Activated CD4-positive, alpha-beta T cell treated with anti-CD3 and anti-CD28 coated beads for 1 hour (primary cell): ENCODE measurements at places on chromosomes 3 and 15.

DNA sequence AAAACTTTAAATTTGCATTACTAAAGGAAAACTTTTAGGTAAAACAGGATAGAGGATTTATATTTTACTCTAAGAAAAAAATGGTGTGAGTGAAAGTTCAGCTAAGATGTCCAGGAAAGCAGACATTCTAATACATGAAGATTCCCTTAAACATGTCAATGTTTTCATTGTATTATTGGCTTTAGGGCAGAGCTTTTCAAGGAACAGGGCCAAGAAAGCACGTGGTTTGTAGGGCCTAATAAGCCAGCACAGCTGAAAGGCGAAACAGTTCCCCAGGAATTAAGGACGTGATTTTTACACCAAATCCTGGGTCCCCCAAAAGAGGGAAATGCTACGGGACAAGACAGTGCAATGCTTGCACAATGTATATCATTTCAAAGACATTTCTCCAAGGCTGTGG, 48.6 kb upstream of the MKRN3 start:
- DNase-seq, result no peak

GRCh38 chr3:56357266-56357665, 111.0 kb downstream of the ERC2 start:
- no peak for DNase-seq

DNA sequence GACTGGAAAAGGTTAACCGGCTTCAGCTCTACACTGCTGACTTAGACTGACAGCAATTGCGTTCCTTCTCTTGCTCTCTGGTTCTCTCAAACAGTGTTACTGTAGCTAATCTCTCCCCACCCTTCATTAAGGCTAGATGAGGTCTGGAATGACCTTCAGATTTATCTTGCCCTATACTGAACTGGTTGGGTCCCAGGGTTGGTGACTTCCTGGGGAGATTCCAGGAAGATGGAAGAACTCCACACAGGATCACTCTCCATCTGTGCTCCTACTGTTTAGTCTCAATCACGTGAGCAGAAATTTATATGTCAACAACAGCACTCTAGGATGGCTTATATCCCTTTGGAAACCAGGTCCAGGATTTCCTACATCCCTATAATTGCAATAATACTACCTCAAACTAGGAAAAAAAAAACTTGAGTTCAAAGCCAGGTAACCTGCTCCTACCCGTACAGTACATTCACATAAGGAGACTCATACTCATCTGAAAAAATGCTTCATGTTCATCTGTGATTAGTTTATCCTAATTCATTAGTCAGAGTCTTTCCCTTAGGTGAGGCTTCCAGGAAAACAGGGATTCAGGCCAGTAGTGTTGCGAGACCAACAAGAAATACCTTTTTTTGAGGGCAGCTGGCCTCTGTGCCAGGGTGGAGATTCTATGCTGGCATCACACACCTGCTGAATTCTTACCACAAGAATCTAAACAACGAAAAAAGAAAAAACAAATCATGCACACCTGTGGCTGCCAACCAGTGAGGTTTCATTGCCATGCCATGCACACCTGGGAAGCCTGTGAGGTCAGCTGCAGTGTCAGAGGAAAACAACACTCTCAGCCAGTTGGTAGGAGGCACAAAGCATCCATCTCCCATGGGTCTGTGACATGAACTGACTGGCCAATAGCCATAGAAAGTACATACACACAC, 297.3 kb downstream of the MECOM start:
- no peak for DNase-seq

DNA sequence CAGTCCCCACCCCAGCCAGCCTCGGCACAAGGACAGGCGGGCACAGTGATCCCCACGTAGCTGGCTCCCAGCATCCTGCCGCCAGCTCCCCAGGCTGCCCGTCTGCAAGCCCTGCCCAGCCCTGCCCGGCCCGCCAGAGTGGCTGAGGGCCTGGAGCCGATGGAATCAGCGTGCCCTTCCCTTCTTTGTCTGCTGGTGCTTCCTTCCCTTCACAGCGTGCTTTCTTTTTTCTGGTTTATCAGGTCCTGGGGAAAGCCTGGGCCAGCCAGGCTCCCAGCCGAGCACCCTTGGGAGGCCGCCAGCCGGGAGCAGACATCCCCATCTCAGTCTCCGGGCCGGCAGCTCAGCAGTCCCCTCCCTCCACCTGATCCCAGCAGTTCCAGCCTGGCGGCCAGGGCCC, 54.7 kb upstream of the SMAD6 start:
- DNase-seq, result no peak

DNA sequence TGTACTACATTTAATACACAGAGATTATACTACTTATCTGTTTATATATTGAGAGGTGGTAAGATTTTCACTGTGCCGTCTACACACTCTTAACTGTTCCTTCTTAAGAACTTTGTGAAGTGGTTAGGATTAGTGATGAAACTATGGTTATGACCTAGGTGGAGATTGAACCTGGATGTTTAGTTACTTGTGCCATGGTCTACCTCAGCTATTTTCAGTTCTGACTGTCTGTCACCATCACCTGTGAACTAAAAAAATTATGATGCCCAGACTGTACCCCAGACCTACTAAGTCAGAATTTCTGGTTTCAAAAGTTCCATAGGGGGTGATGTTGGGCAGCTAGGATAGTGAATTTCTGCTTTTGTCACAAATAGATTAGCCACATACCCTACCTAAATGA, 6.4 kb downstream of the RASA2 start:
- no peak for DNase-seq

DNA sequence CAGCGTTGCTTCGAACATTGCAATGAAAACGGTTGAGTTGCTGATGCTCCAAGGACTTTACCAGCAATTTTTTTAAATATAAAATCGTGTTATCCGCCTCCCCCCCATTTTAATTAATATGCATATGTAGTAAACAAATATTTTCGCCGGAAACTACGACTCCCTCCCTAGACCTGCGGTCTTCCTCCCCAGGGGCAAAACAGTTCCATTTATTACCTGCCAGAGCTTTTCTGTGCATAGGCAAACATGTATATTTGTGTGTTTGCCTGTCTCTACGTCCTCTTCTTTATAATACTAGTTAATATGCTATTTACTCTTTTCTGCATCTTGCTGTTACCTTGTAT, 593 bp upstream of the RSL24D1 start:
- DNase-seq, result no peak

DNA sequence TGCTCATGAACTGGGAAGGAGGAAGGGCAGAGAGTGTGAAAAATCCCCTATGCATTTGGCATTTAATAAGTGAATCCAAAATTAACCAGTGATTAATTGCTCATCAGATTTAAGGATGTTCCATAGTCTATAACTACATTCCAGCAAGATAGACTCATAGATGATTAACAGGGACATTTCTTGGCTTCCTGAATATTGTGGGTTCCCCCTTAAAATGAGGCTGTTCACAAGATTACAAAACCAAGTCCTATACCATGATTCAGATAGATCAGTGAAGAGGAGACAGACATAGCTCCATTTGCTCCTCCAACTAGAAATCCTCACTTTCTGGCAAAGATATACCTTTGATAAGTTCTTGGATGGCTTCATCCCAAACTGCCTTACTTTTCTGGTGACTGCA, 15.4 kb downstream of the RASGRP1 start:
- DNase-seq, result no peak

DNA sequence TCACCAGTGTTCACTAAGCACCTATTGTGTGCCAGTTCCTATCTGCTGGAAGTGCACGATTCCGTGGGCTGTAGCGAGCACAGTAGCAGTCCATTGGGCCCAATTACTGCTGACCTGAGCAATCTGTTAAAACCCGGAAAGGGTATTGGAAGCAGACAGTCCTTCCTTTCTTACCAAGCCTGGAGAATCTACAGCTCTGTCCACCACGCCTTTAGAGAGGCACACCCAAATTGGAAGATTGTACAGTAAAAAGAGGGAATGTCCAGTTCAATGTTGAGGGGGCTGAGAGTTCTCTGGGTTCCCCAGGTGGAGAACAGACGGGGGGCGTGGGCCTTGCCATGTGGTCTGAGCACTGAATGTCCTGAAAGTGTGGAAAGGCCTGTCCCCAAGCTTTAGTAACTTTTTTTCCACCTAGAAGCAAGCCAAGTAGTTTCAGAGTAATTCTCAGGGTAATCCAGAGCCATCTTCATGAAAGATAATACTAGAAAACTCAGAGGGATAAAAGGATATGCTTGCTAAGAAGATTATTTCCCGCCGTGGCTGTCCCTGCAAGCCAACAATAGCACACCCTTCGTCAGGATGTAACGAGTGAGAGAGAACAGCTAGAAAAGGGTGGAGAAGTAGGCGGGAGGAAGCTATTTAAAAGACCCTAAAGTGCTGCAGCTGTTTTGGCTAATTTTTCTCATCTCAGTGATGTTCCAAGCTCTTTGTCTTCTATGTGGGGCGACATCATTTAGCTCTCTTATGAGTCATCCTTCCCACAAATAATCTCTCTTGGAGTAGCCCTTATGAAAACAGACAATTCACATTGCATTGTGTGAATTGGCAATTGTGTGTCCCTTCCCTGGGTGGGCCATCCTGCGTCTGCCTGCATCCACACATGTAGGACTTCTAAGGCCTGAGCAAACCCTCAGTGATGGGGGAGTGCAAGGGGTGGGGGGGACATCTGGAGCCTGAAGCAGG, 181.0 kb downstream of the ATG7 start:
- no peak for DNase-seq

DNA sequence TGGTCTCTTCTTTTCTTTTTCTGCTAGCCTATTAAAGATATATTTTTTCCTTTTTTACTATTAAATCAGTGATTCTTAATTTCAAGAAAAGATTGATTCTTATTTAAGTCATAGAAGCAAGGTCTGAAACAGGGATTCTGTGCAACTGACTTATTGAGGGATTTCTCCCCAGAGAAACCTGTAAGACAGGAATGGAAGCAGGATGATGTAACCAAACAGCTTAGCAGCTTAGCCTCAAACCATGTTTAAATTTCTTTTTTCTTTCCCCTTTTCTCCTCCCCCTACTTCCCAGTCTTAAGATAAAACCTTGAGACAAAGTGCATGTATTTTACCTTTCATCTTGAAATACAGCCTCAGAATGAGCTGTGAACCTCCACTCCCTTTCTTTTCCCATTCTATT, 322.8 kb downstream of the NEK10 start:
- DNase-seq, result no peak

DNA sequence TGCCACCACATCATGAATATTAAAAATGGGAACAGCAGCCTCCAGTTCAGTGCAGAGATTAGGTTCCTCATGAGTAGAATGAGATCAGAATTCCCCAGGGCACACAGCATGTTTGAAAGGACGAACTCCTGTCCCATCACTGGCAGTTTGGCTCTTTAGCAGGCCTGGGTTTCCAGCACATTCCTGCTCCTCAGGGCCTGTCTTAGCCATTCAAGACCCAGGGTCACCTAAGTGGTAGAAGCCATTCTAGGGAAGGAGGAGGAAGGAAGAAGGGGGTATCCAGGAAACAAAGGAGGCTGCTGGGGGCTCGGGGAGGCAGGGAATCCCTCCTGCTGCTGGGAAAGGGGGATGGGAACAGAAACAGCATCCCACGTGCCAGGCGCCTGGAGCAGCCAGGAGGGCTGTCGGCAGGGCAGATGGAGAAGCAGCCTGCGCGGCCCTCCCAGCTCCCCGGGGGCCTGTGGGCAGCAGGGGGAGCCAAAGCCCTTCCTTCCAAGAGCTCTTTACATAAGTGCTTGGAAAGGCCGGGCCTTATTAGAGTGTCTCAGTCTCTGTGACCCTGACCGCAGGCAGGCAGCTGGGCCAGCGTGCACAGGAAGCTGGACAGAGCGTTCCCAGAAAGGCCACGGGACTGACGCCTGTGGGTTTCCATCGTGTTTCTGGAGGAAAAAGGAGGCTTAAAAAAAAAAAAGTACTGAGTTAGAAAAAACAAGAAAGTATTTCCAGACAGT, 24.7 kb downstream of the LOXL1 start:
- DNase-seq, result peak; percentile 60

- DNase-seq, result no peak
Measured at GRCh38 chr3:130259166-130259874, 86.2 kb upstream of the COL6A5 start.

DNA sequence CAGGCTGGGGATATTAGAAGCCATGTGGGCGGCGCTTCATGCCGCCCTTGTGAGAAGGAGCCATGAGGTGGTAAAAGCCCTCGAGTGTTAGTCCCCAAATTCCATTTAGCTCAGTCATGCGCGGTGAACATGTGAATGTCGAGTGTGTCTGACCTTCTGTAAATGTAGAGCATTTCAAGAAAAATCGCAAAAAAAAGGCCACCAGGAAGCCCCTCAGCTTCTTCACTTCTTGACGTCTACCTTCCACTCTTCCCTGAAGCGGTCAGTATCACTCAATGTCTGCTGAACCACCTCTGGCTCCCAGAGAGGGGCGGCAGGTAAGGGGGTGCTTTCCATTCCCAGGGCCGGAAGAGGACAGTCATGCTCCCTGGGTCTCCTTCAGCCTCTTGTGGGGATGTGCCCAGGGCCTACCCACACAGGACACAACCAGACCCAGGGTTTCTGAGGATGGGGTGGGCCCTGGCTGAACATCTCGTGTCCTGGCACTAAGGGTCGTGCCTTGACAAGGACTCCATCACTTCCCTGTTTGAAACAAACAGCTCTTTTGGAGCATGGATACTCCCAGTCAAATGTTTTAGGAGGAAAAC, 274.9 kb downstream of the FAM43A start:
- DNase-seq, result no peak

GRCh38 chr15:39443659-39444219, 137.1 kb upstream of the THBS1 start:
- DNase-seq, result no peak

DNA sequence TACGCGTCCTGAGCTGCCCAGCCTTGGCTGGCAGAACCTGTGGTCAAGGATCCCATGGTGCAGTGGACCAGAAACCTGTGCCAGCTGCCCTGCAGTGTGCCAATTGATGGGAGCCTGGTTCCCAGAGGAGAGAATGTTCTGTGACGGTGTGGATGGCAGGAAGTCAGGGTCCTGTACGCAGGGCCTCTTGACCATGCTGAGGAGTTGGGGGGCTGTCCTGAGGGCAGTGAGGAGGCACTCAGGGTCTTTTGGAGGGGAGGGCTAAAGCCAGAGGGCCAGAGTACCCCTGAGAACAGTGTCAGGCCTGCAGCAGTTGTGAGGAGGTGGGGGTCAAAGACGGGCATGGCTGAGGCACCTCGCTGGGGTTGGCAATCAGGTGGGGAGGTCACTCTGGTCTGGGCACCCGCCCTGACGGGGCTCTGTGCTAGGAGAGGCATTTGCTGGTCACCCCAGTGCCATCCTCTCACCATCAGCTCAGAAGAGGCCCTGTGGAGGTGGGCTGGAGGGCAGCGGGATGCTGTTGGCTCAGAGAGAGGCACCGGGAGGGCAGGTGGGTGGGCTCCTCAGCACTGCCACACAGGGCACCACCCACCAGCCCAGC, 61.0 kb downstream of the SCN5A start:
- peak; percentile 2 for DNase-seq
